Astrocyte of the spinal cord (primary cell): ENCODE measurements at places on chromosomes 6 and 20.
A peak's percentile ranks its signal among the peaks of the same experiment; 100 is the strongest.

- no peak for DNase-seq
These were observed 67.4 kb upstream of the BHLHE23 start for GRCh38 chr20:63074182-63074581.

DNA sequence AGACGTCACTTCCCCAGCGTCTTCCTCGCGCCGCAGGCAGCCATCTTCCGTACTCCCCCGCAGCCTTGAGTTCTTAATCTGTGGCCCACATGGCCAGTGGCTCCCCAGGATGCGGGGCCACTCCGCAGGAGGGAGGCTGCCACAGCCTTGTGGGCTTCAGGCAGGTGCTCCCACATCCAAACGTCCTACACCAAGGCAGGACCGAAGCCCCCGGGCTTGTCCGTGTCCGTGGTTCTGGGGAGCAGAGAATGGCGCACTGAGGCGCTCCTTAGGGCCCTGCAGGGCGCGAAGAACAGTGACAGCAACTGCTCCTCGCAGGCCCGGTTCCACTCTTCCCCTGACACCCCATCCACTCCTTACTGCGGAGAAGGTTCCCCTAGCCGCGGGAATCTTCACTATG lies 755.8 kb downstream of the PRIM2 start:
- DNase-seq: no peak

GRCh38 chr20:39549733-39550132 lies 587.6 kb downstream of the DHX35 start:
- no peak for DNase-seq

GRCh38 chr6:89675949-89676748 lies 37.6 kb upstream of the LYRM2 start:
- DNase-seq: no peak

DNA sequence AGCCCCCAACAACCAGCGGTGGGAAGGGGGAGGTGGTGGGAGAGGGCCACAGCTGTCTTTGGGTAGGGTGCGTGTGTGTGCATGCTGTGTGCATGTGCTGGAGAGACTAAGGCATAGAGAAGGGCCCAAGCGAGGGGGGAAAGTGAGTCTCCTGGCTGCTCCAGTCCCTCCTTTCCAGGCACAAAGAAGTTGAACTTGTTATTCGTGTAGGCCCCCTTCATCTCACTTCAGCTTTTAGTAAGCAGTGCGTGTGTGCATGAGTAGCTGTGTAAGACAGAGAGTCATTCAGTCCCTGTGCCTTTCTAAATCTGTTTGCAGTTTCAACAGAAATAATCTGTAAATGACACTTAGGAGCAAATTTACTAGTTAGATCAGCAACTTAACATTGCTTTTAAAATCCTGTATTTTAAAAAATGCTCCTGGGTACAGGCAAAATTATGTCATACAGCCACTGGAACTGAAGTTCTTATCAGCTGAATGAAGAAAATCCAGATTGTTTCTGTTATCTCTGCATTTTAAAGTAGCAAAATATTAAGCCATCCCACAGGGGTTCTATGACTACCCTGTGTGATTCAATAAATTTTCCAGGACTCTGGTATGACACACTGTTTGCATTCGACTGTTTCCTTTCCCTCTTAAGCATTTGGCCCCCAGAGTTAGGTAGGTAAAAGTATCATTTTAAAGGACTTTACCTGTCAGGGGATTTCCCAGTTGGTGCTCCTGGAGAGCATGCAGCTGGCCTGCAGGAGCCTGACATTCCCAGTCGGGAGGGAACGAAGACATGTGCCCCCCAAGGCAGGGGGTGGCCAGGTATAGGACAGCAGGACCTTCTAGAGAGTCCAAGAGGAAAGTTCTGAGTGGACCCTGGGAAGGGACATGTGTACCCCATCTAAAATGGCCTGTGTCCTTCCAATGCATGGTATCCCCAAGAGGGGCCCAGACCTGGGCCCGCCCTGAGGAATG lies 39.0 kb downstream of the MTRES1 start:
- DNase-seq: no peak

GRCh38 chr6:32194825-32195651 lies 2.6 kb upstream of the GPSM3 start:
- DNase-seq: peak; percentile 67

- DNase-seq: peak; percentile 23
These were observed 41.9 kb upstream of the MOXD1 start for GRCh38 chr6:132443206-132443605.
